CD4-positive, alpha-beta T cell treated with Interleukin-17A for 1 hour (primary cell): ENCODE measurements at places on chromosomes 16 and 17.
A peak's percentile ranks its signal among the peaks of the same experiment; 100 is the strongest.

GRCh38 chr17:56896217-56896967, 17.5 kb downstream of the TRIM25 start:
- no peak for DNase-seq

DNA sequence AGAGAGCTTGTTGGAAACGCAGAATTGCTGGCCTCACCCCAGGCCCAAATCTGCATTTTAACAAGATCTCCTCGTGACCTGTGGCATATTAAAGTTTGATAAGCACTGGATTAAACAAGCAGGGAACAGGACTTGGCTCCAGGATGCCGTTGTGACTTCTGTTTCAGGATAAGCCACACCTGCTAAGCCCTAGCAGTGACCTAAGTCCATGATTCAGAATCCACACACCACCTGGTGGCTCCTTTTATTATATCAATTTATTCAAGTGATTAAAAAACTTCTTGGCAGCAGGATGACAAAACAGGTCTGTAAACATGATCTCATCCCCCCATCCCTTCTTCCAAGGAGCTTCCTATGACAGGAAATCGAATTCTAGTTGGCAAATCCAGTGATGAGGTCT, 9.1 kb downstream of the NAGPA start:
- no peak for DNase-seq

DNA sequence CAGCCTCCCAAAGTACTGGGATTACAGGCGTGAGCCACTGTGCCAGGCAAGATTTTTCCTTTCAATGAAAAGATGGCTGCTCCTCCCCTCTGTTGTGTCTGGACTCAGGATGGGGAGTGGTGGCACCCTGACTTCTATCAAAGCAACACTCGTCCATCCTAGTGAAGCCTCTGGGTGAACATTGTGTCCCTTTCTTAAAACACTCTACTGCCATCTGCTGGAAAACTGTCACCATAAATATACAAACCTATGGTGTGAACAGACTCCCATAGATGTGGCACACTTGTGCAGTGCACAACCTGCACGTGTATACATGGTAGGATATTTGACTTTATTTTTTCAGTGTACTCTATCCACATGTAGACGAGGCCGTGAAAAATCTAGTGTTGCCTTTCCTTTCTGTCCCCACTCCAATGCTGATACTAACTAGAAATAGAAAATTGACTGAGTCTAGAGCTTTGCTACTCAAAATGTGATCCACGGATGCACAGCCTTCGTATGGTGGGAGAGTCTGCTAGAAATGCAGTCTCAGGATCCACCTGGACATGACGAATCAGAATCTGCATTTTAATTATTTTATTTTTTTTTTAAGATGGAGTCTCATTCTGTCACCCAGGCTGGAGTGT, 55.9 kb upstream of the PLCG2 start:
- peak; percentile 87 for DNase-seq

DNA sequence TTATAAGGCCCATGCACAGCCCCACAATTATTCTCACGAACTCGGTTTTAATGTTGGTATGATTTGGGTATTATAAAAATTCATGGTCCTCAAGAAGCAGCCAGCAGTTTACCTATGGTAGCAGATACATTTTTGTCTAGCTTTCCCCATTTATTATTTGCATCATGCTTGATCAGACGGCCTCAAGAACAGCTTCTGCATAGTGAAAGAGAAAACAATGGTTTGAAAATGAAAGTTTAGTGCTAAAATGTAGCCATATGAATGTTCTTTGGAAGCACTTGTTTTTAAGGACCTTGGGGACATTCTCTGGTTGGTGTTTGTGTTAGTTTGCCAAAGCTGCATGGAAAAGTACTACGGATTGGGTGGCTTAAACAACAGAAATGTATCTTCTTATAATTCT, 72.4 kb upstream of the CPHXL start:
- no peak for DNase-seq
